NCI-H1417 treated with DMSO at 0.1 percent for 48 hours (cell line): ENCODE measurements at places on chromosomes 3 and 15.

- DNase-seq, result no peak
Measured at GRCh38 chr3:69439643-69440270, 53.9 kb upstream of the FRMD4B start.

- DNase-seq, result no peak
Measured at GRCh38 chr3:119211803-119212202, 28.9 kb downstream of the B4GALT4 start.

GRCh38 chr15:33309602-33310276 is 1.0 kb upstream of the RYR3 start:
- no peak for DNase-seq

DNA sequence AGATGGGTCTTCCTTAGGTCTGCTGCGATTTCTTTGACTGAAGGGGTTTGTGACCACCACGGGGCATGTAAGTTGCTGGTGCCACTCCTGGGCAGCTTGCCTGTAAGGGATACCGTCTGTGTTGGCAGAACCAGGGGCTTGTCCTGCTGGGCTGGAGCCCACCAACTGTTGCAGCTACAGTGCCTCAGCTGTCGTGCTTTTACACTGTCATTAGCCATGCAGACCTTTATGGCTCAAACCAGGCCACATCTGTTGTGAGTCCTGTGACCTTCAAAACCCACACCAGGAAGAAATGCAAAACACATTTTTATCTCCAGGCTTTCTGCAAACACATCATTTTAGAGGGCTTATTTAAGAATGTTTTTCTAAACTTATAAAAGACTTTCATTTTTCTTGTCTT is 168.7 kb downstream of the PTPRG start:
- DNase-seq, result no peak

DNA sequence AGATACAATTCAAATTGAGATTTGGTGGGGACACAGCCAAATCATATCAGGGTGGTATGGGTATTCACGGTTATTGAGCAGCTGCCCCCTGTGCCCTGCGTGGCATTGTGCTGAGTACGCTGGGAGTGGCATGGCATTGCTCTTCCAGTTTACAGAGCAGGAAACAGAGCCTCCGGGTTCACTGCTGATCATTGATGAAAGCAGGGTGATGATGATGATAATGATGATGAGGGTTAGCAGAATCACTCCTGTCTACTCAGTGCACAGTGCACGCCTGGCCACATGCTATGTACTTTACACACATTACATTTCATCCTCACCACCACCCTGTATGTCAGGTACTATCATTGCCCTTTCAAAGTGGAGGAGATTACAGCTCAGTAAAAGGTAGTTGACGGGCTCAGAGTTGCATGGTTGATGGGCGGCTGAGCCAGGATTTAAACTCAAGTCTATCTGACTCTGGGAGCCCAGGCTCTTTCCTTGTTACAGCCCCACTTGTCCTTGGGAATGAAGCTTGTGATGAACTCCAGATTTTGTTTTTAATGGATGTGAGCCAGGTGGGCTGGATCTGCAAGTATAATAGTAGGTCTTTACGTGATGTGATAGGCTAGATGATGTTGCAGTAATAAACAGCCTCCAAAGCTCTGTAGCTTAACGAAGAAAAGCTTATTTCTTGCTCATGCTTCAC is 87.6 kb upstream of the MYZAP start:
- DNase-seq, result no peak

DNA sequence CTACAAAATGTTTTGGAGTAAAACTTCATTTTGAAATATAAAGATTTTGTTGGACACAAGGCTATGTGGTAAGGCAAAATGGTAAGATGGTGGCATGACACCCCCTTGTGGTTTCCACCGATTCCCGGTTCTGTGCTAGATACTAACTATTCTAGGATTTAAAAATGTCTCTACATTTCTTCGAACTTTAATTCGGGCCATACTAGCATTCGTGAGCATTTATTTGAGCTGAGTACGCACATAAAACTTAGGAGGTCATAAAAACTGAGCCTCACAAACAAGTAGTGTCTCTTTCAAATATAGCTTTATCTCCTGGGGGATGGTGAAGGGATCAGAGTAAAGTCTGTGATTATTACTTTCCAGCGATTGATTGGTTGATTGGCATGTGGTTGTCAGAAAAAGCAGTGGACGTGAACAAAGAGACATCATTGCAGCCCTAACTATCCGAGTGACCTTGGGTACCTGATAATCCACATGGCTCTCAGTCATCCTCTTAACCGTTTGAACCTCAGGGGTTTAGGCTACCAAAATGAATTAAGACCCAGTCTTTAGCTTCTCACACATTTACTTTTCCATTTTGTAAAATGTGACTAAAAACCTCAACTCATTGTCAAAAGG is 1.1 kb upstream of the ZNF639 start:
- no peak for DNase-seq
